Left lung (tissue), 14 donors: ENCODE measurements at places on chromosomes 1 and 21.

DNA sequence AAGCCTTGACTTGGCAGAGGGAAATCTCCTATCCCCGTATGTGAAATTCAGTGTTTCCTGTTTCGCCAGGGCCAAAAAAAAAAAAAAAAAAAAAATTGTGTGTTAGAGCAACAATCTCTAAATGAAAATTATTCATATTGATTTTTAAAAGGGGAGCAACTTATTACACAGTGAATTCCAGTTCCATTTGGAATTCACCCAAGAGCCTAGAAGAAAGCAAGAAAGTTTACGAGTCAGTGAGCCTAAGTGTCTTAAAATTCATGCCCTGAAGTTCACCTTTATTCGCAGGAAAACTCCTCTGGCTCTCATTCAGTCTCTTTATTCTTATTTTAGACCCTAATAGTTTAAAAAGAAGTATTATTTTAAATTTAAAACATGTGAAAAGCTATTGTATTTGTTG is 42.1 kb upstream of the HUNK start:
- H3K36me3 ChIP-seq = no peaks in the 10 kb centered on the region
- no peak for DNase-seq
- H3K27ac ChIP-seq = no peak overlapping the region
- H3K4me1 ChIP-seq = no peaks in the 10 kb centered on the region
- H3K4me3 ChIP-seq = no peak overlapping the region
- H3K27me3 ChIP-seq = no peaks in the 10 kb centered on the region

DNA sequence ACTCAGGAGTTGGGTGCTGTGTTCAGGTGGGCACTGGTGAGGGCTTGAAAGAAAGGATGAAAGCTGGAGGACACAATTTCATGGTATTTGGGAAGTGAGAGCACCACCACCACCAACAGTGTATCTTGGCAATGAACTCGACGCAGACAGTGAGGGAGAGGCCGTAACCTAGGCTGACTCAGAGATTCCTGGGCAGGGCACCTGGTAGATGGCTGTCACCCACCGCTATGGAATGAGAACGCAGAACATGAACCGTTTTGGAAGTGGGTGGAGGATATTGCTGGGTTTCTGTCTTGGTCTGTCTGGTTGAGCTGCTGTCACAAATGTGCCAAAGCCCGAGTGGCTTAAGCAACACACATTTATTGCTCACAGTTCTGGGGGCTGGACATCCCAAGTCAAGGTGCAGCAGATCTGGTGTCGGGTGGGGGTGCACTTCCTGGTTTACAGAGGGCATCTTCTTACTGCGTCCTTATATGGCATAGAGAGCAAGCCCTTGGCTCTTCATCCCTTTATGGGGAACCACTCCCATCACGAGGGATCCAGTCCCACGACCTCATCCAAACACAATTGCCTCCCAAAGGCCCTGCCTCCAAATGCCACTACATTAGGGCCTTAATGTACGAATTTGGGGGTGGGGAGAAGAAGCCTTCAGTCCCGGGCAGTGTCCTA is 246.3 kb downstream of the SIPA1L2 start:
- no peak overlapping the region for H3K4me3 ChIP-seq
- no peak overlapping the region for H3K27ac ChIP-seq
- H3K27me3 ChIP-seq = no peaks in the 10 kb centered on the region
- DNase-seq = no peak
- H3K36me3 ChIP-seq = no peaks in the 10 kb centered on the region

GRCh38 chr1:232853994-232854797 is 49.0 kb downstream of the MAP10 start:
- no peak overlapping the region for H3K27ac ChIP-seq
- H3K27me3 ChIP-seq = no peaks in the 10 kb centered on the region
- no peaks in the 10 kb centered on the region for H3K4me1 ChIP-seq
- no peaks in the 10 kb centered on the region for H3K36me3 ChIP-seq
- DNase-seq = no peak

DNA sequence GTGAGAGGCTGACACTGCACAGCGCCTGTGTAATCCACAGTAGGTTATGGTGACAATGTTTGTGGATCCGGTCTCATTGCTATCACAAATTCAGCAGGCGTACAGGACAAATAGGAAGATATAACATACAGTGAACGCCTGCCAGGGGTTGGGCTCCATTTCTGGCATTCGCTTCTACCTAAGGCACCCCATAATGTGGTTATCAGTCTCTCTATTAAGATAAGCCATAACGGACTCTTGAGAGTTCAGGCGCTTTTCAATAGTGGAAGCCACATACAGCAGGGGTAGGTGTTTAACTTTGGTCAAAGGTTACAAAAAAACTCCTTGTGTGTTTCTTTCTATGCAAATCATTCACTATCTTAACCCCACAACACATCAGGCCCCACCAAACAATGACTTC is 72.8 kb downstream of the SIPA1L2 start:
- no peak overlapping the region for H3K4me3 ChIP-seq
- H3K36me3 ChIP-seq = no peaks in the 10 kb centered on the region
- peaks cover 21% of the 10 kb centered on the region for H3K4me1 ChIP-seq
- no peaks in the 10 kb centered on the region for H3K27me3 ChIP-seq
- DNase-seq = no peak

DNA sequence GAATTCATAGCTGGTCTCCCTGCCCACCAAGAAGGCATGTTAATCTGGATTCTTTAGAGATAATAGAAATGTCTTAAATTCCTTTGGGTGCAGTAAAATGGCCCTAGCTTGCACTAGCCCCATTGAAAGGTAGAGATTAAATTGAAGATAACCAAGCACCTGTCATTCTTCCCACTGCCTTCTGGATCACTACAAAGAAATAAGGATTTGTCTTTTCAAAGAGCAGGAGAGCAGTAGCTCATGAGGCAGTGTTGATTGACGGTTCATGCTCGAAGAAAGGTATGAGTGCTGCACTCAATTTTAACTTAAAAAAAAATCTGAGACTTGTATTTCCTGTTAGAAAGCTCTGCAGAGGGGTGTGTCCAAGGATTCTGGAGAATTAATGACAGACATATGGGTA is 74.9 kb upstream of the F3 start:
- no peak for DNase-seq
- H3K4me3 ChIP-seq = no peak overlapping the region
- no peaks in the 10 kb centered on the region for H3K27me3 ChIP-seq
- no peaks in the 10 kb centered on the region for H3K4me1 ChIP-seq

GRCh38 chr1:166193057-166193698 is 26.4 kb upstream of the FAM78B start:
- H3K36me3 ChIP-seq = no peaks in the 10 kb centered on the region
- no peak overlapping the region for H3K27ac ChIP-seq
- H3K4me1 ChIP-seq = no peaks in the 10 kb centered on the region
- H3K27me3 ChIP-seq = no peaks in the 10 kb centered on the region
- no peak for DNase-seq
